ENCODE measurements at places on chromosomes 6 and 20.

- no peak for DNase-seq
Measured at GRCh38 chr20:51085769-51086168, 62.9 kb upstream of the KCNG1 start.

DNA sequence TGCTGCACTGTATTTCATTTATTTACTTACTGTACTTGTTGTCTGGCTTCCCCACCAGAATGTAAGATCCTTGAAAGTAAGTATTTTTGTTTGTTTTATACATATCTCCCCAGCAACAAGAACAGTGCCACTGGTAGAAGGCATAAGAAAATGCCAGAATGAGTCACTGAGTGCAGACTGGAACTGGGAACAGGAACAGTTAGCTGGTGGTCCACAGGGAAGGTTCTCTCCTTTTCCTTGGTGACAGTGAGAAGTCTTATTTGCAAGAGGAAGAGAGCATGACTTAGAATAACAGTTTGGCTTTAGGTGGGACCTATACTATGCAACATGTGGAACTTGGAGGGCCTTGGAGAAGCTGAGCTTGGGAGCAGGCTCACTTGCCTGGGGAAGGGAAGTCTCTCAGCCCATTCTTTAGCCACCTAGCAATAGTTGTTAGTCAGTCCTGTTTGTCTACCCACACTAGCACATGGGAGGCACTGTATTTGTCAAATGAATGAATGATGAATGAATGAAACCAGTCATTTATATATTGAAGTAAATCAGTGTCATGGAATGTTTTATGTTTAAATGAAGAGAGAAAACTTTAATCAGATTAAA is 203.5 kb downstream of the KCNQ5 start:
- DNase-seq = no peak

DNA sequence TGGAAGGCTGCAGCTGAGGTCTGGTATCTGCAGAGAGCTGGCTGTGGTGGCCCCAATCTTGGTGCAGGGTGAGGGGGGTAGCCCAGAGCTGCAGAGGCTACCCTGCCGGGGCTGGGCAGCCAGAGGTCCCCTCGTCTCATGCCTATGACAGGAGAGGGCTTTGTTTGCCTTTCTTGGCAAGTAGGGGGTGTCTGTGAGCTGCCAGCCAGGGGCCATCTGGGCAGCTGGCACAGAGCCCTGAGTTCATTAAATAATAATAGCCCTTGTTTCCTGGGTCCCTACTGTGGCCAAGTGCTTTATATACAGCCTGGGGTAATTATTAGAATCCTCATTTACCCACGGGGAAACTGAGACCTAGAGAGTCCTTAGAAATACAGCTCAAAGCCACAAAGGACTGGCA is 66.6 kb downstream of the EZR start:
- DNase-seq = no peak

DNA sequence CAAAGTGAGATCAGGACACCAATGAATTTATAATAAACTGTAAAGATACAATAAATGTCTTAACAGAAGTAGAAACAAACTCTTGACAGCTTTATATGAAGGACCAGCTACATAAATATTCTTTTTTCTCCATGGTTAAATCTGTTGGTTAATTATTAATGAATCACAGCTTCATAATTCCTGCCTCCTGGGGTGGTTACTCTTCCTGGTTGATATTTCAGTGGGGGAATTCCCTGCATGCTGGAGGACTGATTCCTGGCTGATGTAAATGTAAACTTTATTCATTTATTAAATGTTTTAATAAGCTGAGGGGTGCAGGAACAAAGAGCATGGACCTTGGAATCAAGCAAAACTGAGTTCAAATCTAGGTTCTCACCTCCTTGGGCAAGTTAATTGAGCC is 16.2 kb upstream of the RCAN2 start:
- DNase-seq = no peak

DNA sequence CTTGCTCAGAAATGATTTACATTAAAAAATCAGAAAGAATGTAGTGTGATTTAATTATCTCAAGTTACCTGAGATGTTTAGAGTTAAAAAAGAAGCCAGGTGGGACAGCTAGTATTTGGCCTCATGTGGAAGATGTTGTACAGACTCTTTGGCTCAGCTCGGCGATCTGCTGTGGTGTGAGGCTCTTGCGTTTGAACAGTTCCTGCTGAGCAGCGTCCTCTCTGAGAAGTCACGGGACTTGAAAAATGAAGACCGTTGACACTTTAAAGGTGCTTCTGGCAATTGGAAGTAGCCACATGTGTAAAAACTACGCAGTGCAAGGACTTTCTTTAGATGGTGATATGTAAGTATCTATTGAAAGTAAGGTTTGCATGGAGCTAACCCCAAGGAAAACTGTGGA is 169.0 kb downstream of the BACH2 start:
- DNase-seq = no peak

GRCh38 chr20:63967330-63968135 is 2.2 kb downstream of the ZNF512B start:
- DNase-seq = no peak

GRCh38 chr6:137033828-137034227 is 10.9 kb downstream of the IL20RA start:
- DNase-seq = no peak

DNA sequence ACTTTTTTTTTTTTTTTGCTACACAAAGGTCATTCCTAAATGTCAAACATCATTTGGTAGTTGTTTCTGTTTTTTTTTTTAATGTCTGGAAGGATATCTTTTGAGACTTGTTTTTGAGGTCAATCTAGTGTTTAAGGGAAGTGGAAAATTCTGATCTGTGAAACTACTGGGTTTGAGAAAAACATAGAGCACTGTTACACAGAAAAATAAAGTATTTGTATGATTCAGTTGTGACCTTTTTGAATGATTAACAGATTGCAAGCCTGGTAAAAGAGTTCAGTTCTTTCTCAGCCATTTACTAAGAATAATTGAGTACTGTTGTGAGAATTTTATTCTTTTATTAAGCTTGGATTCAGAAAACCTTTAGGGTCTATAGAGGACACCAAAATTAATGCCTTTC is 276.7 kb downstream of the ADGRB3 start:
- DNase-seq = no peak

DNA sequence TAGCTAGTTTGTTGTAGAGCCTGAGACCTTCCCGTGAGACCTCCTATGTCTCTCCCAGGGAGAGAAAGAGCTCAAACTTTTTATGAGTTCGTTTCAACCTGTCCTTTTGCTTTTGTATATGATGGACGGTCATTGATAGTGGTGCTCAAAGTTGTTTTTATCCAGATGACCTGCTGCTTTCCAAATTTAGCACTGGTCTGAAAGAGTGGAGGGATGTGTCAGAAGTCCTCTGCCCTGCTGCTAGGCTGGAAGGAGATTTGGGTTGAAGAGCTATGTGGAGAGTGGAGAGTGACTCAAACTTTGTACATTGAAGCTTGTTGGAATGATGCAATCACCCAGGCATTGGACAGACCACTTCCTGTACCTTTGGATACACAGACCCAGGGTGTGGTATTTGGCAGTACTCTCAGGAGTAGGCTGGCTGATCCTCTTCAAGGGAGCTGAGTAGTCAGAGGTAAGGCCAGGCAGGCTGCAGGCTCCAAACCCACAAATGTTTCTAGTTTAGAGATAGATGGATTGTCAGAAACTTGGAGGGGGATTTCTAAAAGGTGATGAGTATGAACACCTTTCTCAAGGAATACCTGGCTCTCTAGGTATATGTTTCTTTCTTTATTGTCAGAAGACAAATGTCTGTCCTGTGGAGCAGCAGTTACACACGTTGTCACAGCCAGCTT is 49.4 kb upstream of the RREB1 start:
- DNase-seq = peak; percentile 79

DNA sequence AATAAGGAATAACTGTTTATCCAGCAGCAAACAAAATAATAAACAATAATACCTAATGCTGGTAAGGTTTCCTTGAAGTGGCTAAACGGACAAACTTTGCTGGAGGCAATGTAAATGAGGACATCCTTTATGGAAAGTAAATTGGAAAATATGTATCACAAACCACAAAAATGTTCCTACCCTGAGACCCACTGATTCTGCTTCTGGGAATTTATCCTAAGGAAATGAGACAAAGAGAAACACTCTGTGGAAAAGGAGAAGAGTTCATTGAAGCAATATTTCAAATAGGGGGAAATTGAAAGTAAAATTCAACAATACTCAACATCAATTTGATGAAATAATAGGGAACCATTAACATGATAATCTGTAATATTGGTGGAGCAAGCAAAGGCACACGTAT is 37.9 kb downstream of the MAFB start:
- DNase-seq = peak; percentile 51

GRCh38 chr6:154619146-154619545 is 108.7 kb upstream of the CNKSR3 start:
- DNase-seq = no peak

- no peak for DNase-seq
Measured at GRCh38 chr6:10465629-10466499, 51.0 kb upstream of the TFAP2A start.

DNA sequence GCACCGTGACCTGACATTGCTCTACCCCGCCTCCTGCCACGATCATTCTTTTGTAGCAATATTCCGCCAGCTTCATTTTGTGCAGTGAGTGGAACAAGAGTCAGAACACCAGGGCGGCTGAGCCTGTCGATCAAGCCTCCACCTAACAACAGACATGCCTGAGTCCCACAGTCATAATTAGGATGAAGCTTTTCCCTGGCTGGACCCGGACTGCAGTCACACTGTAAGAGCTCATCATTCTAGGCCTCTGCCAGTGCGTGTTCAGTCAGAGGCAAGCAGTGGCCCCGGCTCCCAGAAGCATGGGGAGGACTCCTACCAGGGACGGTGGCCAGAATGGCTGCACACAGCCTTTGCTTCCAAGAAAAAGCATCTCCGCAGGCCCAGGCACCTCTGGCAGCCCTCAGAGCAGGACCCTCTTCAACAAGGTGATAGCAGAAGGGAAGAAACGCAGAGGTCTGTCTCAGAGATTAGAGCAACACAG is 23.2 kb upstream of the UNC93A start:
- no peak for DNase-seq

DNA sequence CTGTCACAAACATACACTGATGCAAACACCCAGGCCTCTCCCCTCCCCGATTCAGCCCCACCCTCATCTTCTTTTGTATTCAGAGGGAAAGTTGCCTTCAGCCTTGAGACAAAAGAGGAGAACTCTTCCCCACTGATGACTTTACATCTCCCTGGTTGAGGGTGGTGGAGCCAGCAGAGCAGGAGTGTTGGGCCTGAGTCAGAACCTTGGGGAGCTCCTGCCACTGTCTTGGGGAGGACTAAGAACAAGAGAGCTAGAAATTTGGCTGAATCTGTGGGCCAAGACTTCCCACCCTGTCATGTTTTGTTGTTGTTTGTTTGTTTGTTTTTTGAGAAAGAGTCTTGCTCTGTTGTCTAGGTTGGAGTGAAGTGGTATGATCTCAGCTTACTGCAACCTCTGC is 89.1 kb downstream of the MDGA1 start:
- no peak for DNase-seq

GRCh38 chr6:142846459-142846831 is 98.5 kb downstream of the HIVEP2 start:
- no peak for DNase-seq

DNA sequence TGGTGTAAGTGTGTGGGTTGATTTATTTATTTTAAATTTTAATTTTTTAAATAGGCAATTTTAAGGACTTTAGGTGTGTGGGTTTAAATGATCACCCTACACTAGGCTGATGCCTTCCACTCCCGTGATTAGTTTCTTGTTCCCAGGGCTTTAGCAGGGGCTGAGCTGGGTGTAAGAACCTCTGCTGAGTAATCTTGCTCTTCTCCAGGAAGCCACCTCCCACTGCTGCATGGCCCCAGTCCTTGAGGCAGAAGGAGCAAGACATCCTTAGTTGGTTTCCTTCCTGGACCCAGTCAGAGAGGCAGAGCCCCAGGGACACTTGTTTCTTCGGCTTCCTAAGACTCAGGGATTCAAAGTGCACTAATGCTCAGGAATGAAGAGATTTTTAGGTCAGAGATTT is 19.8 kb upstream of the CDC5L start:
- DNase-seq = no peak

- no peak for DNase-seq
Measured at GRCh38 chr6:154039231-154039842, at the start of gene OPRM1. Gene OPRM1, plus strand, starts transcription at chr6:154039240. Its CDS starts 305 bp downstream, at chr6:154039545.
